Glutamatergic neuron (in vitro differentiated cells): ENCODE measurements at places on chromosomes 5 and 9.
A peak's percentile ranks its signal among the peaks of the same experiment; 100 is the strongest.

GRCh38 chr9:110532908-110533665, 46.5 kb downstream of the SVEP1 start:
- DNase-seq: no peak
- H3K4me1 ChIP-seq: no peaks in the 10 kb centered on the region
- no peaks in the 10 kb centered on the region for H3K27me3 ChIP-seq
- no peak overlapping the region for H3K27ac ChIP-seq
- no peak overlapping the region for H3K4me3 ChIP-seq

GRCh38 chr5:136038635-136039034, 9.8 kb downstream of the TGFBI start:
- H3K36me3 ChIP-seq: no peaks in the 10 kb centered on the region
- no peak for DNase-seq
- no peak overlapping the region for H3K4me3 ChIP-seq
- H3K27me3 ChIP-seq: no peaks in the 10 kb centered on the region

DNA sequence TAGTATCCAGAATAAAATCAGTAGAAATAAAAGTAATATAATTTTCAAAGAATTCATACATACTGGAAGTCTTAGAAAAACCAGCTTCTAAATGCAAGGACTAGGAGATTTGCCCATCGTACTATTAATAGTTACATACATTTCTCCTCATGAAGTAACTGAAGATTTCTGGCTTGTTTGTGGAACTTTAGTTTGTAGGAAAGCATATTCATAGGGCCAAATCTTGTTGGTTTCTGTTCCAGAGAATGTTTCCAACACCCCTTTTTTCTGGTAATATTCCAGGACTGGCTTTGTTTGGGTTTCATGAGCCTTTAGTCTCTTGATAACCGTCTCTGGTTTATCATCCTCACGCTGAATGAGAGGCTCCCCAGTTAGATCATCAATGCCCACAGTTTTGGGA, 66.3 kb upstream of the TJP2 start:
- no peak overlapping the region for H3K27ac ChIP-seq
- no peaks in the 10 kb centered on the region for H3K36me3 ChIP-seq
- no peak for DNase-seq
- no peaks in the 10 kb centered on the region for H3K4me1 ChIP-seq

- H3K4me1 ChIP-seq: peaks cover 37% of the 10 kb centered on the region
- DNase-seq: no peak
- peak overlapping the region; percentile 75 for H3K4me3 ChIP-seq
- H3K27ac ChIP-seq: peak overlapping the region; percentile 95
Measured at GRCh38 chr5:109739741-109740728, 50.3 kb downstream of the MAN2A1 start.

- H3K4me1 ChIP-seq: no peaks in the 10 kb centered on the region
- no peak overlapping the region for H3K4me3 ChIP-seq
- no peaks in the 10 kb centered on the region for H3K36me3 ChIP-seq
- no peak overlapping the region for H3K27ac ChIP-seq
- no peaks in the 10 kb centered on the region for H3K27me3 ChIP-seq
Measured at GRCh38 chr5:105677291-105677690, 1993.4 kb downstream of the EFNA5 start.

DNA sequence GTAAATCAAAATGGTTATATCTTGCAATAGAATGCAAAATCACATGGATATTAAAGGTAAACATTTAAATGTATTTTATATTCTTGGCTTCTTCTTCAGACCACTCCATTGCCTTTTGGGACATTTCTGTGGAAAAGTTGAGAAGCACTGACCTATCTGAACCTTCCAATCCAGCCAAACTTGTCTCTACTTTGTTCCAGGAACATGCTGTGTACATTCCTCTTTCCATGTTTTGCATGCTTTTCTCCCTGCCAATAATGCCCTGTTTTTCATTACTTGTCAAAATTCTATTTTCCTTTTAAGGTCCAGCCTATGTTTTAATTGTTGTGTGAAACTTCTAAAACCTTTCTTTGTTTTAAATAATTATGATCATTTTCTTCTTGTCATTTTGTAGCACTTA, 28.3 kb downstream of the JAK2 start:
- no peak for DNase-seq
- H3K36me3 ChIP-seq: no peaks in the 10 kb centered on the region
- no peaks in the 10 kb centered on the region for H3K4me1 ChIP-seq
- H3K27ac ChIP-seq: no peak overlapping the region

GRCh38 chr5:602466-603035, 9.6 kb upstream of the CEP72 start:
- H3K4me1 ChIP-seq: no peaks in the 10 kb centered on the region

DNA sequence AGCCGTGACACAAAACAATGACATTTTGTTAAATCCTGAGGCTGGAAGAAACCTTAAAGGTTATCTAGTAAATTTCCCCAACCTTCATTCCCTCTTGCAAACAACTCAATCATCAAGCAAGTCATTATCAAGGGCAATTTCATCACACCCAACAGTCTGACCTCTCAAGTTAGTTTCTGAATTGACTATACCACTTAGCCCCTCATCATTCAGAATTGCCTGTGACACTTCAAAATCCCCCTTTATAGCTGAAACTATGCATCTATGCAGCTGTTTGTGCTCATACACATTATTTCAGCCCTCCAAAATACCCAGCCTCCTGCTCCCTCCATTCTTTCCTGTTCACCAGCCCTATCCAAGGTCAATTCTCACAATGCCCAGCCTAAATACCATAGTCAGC, 24.6 kb downstream of the LPAR1 start:
- no peak overlapping the region for H3K27ac ChIP-seq
- no peak overlapping the region for H3K4me3 ChIP-seq

- peaks cover 9% of the 10 kb centered on the region for H3K27me3 ChIP-seq
- peak overlapping the region; percentile 46 for H3K27ac ChIP-seq
- peaks cover 7% of the 10 kb centered on the region for H3K36me3 ChIP-seq
- peaks cover 61% of the 10 kb centered on the region for H3K4me1 ChIP-seq
Measured at GRCh38 chr9:87516222-87516925, 18.7 kb downstream of the DAPK1 start.
